Mucosa of descending colon (tissue), 3 donors: ENCODE measurements at places on chromosomes 3 and 15. TPM values are rescaled to one million over a fixed set of nuclear protein-coding genes. Genes with fewer than 3 reads are reported as not detected.

C15orf62 gene
- total RNA-seq = 0.35 TPM

GOLGA8T gene
- not detected for total RNA-seq

MYLK gene
- 1,614 TPM for total RNA-seq

IMP3 gene
- 54.8 TPM for total RNA-seq

DNA sequence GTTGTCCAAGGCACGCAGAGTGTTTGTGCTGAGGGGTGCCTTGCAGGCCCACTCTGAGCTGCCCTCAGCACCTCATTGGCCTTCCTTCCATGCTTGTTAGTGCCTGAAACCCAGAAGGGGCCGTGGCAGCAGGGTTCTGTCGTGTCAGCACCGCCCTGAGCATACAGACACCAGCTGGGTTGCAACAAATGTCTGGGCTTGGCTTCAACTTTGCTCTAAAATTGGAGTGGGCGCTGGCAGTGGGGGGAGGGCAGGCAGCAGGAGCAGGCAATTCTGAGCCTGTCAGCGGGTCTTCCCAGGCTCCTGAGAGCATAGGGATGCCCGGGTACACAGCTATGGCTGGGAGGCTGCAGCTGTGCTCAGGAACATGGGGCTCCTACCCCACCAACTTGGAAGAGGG lies 464.3 kb downstream of the EPHA3 start:
- DNase-seq = no peak

DNA sequence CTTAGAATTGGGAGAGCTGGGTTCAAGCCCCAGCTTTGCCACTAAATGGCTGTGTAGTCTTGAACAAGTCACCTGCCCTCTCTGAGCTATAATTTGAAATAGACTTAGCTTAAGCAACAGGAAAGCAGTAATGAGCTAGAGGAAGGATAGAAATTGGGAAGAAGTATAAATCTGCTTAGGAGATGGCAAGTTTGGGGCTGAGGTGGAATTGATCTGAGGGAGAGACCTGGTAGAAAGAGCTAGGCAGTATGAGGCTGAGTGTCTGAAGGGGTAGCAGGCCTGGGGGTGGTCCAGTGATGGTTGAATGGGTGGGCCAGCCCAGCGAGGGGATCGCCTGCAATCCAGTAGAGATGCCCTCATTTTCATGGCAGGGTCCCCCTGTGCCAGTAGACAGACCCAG lies 22.9 kb downstream of the LPP start:
- no peak for DNase-seq

GRCh38 chr15:68415061-68415460 lies 16.9 kb downstream of the ITGA11 start:
- DNase-seq = no peak

DNA sequence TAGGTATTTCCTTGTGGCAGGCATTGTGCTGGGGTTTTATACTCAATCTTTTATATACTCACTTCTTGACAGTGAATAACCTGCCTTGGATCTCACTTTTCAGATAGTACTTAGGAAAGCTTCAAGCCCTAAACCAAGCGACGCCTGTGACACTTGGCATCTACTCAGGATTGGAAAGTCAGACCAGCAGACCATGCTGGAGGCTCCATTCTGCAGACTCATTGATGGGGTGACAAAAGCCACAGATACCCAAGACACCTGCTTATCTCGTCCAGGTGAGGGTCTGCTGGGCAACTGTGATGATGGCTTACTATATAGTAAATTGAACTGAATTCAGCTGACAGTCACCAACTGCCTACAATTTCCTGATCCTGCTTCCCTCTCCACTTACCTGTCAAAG lies 79.4 kb upstream of the MRPS22 start:
- DNase-seq = no peak

DNA sequence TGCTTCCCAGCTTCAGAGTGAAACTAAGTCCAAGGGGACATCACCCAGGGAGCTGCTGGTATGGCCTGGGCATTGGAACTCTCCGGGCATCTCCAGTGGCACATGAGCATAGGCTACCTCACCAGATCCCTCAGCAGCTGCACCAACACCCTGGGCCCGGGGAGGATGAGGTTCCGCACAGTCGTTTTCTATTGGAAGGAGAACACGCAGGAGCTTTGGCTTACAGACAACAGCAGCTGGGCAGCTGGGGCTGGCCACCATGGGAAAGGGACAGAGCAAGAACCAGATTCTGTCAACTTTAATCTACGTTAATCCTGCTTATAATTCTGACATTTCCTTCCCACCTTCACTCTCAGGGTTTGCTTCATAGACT lies 65.5 kb downstream of the MYO1E start:
- DNase-seq = no peak

- DNase-seq = no peak
Measured at GRCh38 chr15:45662375-45662774, 27.5 kb downstream of the SQOR start.

DNA sequence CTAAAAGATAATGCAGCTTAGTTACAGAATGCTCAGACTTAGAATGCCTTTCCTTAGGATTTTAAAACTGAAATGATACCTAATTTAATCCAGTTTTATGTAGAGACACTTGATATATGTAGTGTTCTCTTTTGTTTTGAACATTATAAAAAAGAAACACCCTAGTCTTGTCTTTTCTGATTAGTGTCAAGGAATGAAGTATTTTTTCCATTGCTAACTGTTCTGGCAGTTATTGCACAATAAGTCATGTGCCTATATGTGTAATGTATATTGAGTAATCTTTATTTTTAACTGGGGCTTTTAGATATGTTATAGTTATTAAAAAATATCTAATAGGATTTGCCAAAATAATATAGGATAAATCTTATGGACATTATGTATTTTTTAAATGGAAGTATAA lies 4.5 kb downstream of the ARL8B start:
- DNase-seq = no peak

DNA sequence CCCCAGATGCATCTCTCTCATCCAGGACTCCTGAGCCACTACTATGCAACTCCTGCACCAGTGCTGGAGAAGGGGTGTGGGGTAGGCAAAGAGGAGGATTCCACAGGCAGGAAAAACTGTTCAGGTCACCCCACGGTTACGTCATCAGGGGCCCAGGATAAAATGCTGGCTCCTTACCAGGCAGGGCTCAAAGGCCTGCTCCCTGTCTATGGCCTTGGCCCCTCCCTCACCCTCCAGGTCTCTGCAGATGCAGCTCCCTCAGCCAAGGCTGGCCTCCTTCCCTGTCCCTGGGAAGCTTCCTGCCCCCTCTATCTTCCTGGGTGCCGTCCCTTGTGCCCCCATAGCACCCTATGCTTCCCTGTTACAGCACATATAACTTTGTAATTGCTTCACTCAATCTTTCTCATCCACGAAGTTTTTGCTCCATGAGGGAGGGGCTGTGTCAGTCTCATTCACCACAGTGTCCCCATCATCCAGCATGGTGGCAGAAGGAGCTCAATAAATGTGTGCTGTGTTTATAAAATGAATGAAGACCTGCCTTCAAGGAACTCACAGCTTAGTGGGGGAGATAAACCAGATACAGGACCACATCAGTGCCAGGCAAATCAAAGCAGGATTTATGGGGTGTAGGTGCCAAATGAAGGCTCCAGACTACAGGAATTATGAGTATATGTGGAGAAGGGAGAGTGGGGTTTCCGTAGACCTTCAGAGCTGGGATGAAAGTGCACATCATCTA lies 18.6 kb downstream of the KBTBD13 start:
- no peak for DNase-seq

- no peak for DNase-seq
Measured at GRCh38 chr15:26132811-26133210, 269.7 kb upstream of the ATP10A start.

GRCh38 chr3:183529717-183530116 lies 25.8 kb downstream of the KLHL6 start:
- DNase-seq = no peak

- no peak for DNase-seq
Measured at GRCh38 chr15:66275352-66275751, 18.0 kb upstream of the DIS3L start.

GRCh38 chr15:78943692-78944091 lies 1.2 kb downstream of the CTSH start:
- no peak for DNase-seq

GRCh38 chr15:60932051-60932915 lies 296.8 kb downstream of the RORA start:
- no peak for DNase-seq

DNA sequence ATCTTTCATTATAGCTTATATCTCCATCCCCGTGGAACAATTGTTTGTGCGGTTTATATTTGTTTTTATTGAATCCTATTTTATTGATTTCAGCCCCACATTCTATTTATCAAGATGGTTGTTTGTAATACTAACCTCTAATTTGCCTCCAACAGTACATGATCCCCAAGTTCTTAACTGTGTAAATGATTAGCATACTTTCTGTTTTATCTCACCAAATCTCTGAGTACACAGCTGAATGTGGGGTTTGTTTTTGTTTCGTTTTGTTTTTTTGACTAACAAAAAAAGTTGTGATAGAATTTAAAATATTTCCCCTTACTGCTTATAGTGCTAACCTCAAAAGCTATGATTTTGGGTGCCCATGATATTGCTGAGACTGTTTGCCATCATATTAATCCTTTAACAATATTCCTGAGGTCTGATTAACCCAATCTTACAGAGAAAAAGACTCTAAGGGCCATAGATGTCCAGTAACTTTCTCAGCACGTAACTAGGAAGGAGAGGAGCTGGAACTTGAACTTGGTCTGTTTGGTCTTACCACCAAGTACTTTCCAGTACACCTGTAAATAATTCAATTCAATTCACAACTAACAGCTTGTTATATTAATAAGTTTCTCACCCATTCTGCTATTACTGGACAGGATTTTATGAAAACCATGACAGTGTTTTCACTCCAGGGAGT lies 789.8 kb downstream of the TUSC7 start:
- no peak for DNase-seq

DNA sequence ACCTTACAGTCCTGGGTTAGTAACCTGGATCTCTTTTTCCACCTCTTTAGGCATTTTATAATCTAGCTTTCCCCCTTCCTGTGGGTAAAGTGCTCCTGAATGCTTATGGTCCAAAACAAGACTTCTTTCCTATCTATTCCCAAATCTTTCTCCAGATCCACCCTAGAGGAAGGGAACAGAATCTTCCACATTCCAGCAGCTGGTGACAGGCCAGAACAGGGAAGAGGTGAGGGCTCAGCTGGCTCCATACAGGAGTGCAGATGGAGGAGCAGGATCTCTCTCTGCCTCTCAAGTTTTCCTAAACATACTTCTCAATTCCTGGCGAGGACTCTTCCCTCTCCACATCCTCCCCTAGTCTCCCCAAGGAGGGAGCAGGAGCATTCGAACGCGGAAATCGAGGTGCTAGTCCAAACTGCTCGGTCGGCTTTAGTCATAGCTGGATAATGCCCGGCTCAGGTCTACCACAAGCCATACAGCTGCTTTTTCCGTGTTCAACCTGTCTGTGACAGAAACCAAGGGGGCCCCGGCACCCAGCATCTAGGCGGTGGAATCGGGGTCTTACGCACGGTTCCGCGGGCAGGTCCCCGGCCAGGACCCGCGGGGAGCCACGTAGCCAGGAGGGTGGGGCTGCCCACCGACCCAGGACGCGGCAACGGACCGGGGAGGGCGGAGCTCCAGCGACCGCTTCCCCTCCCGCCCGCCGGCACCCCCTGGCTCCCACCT lies 4.0 kb downstream of the RASSF1 start:
- no peak for DNase-seq

GRCh38 chr3:8595695-8596115 lies 48.9 kb downstream of the SSUH2 start:
- no peak for DNase-seq
